ENCODE measurements at places on chromosomes 13 and 19.
A peak's percentile ranks its signal among the peaks of the same experiment; 100 is the strongest.

- peak; percentile 25 for DNase-seq
Observed at GRCh38 chr13:88526186-88526852, 855.1 kb downstream of the SLITRK5 start.

DNA sequence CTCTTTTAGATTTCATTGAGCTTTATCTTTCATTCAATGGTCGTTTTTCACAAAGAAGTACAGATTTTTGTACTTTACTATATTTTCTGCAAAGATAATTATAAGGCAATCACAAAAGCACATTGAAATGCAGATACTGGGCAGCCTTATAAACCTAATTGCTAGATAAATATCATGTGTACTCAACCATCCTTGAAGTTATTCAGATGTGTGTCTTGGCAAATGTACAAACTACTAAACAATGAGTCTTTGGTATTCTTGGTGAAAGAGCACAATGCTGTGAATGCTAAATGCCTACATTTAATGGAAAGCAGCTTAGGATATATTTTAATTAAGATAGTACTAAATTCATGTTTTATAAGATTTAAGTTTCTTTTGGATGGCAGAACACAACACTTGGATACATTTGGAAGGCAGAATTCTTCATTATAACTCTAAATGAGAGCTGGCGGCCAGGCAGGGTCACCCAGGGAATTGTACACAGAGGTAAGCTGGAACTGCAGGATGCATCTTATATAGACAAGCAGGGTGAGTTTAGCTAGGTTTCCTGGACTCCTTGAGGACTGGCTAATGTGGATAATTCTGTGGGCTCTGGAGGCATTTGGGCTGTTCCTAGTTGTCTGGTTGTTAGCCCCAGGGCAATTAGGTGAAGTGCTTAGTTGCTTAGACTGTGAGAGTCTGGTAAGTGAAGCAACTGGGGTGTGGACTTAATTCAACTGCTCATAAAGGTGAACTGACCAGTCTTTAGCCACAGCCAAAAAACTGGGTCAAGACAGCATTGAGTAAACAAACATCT, 286.6 kb downstream of the PCDH20 start:
- no peak for DNase-seq

DNA sequence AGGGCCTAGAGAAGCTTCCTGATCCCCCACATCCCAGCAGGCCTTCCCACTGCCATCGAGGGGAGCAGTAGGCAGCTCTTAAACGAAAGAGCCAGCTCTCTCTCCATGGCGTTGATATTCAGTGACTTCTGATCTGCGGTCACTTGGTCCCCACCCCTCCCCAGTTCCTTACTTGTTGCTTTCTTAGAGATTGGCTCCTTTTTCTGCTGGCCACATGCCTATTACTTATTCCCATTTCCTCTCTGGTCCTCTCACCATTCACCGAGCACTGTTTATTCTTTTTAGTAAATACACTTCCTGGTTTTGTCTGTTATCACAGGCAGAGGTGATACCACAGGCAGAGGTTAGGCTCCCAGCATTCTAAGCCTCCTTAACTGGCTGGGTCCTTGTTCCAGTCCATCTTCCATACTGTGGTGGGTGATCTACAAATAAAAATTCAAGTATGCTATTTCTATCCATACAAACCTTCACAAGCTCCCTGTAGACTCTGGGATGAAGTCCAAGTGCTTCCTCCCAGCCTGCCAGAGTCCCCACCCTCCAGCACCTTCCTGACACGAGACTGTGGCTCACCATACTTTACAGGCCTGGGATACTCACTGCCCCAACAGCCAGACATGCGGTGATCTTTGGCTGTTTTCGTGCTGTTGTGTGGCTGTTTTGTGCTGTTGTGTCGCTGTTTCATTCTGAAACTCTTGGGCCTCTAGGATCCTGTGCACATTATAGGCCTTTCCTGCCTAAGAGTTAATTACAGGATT, 315.9 kb downstream of the ATP8A2 start:
- peak; percentile 11 for DNase-seq

GRCh38 chr19:4482721-4483364, 10.7 kb downstream of the HDGFL2 start:
- no peak for DNase-seq

DNA sequence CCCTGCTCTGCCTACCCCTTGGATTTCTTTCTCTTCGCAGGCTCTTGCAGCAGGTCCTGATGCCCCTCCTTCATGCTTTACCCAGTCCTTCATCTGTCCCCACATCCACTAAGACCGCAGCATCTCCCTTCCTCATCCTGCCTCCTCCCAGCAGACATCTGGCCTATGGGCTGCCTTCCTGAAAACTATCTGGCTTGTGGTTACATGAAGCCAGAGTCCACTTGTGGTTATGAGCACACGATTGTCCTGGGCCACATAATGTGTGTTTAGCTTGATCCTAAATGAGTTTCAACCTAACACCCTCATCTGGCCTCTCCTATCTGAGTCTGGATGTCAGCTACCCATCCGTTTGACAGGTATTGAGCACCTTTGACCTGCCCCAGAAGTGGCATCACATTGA, 5.5 kb upstream of the ZNF175 start:
- no peak for DNase-seq

GRCh38 chr13:112951674-112952371, 17.2 kb upstream of the MCF2L start:
- DNase-seq = no peak

DNA sequence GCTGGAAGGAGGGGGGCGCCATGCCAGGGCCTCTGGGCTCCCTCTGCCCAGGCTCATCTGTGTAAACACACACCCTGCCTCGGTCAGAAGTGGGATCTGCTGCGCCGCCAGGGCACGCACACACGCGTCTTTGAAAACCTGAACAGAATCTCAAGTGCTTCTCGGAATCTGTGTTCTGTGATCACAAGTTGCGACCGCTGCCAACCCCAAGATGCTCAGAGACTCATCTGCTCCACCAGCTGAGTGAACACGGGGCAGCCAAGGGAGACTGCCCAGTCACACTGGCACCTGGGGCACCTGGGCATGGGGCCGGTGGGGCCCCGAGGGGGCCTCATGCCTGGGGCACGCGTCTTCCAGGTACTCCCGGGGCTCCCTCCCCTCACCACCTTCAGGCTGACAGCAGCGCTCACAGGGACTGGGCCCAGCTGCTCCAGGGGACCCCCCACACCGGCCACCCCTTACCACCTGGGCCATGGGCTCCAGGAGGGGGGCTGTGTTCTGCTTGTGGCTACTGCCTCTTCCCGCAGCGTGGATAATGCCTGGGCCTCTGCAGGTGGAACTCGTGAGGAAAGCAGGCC, 59.0 kb downstream of the KLF2 start:
- DNase-seq = no peak

DNA sequence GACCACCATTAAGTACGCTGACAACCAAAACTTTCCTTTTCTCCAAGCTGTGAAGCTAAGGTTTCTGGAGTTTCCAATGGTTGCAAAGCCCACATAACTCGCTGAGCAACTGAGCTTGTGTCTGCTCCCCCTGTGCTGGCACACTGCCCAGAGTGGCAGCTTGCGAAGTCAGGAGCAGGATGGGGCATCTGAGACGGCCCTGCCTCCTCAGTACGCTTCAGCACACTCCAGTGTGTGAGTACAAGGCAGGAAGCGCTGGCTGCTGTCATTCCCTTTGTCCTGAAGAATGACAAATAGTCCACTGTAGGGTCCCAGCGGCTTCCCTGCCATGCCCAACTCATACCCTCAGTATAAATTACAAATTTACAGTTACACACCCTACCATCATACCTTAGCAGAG, 51.5 kb downstream of the SKA3 start:
- DNase-seq = peak; percentile 72

DNA sequence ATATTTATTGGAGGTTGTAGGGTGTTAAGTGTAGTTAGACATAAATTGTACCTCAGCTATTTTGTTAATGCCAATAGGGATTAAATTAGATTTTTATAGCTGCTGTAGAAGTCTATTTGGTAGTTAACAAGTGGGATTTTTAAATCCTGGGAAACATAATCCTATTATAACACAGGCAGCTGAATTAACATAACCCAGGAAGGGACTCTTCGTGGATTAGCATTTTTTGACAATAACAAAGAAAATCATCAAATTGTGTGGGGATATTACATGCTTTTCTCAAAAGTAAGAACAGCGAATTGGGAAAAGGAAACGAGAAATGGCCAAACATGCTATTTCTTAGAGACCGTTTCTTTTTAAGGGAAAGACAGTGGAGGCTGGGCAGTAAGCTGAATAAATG, 172.8 kb downstream of the ZIC5 start:
- no peak for DNase-seq

GRCh38 chr13:19791953-19792537, 9.3 kb upstream of the PSPC1 start:
- DNase-seq = no peak

DNA sequence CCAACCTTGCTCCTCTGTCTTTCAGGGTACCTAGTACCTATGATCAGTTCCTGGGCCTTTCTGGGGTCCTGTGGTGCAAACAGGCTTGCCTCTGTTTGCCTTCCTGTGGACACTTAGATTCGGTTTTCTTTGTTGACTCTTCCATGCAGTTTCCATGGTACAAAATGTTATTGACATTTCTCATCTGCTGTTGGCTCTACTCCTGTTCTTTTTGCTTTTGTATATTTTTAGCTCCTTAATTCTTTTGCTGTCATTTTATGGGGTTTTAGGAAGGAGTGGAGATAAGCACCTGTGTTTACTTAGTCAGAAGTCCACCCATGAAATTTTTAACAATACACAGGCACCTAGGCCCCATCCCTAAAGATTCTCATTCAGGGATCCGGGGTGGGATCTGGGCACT, 20.5 kb upstream of the CNMD start:
- DNase-seq = no peak

- no peak for DNase-seq
Observed at GRCh38 chr13:113455384-113455783, 2.1 kb upstream of the ADPRHL1 start.

GRCh38 chr19:45070861-45071544, 5.3 kb downstream of the ZNF296 start:
- DNase-seq = no peak

Measured in HT1080 (cell line).